ENCODE measurements at places on chromosomes 6 and 20.

DNA sequence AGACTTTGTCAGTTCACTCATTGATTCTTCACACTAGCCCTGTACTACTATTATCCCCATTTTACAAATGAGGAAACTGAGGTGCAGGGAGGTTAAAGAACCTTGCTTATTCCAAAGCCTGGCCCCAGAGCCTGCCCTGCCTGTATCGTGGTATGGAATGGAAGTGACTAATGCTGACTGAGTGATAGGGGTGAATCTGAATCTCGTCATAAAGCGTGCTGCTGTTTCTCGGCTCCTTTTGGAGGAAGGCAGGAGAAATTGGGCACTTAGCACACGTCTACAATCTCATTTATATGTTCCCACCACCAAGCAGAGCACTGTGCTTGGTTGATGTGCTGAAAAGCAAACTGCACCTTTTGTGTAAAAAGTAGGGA is 17.1 kb downstream of the GFRA4 start:
- DNase-seq, result no peak

- DNase-seq, result no peak
These were observed 1.6 kb upstream of the TCF21 start for GRCh38 chr6:133887156-133887879.

DNA sequence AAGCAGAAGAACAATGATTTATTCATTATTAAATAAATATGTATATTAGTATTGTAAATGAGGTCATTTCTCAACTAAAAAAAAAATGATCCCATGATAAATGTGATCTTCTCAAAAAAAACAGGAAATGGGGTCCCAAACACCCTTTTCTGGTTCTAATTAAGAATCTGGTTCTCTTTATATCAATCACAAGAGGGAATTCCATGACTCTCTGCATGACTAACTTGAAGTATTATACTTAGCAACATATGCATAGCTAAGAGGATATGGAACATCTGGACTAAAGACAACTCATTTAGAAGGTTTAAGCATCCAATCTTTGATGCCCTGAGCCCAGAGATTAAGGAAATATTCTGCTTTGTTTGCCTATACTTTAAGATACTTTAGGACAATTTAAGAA is 89.7 kb upstream of the EMILIN3 start:
- no peak for DNase-seq

- no peak for DNase-seq
These were observed 530.8 kb downstream of the BCKDHB start for GRCh38 chr6:80637312-80637711.

- DNase-seq, result no peak
These were observed 90.0 kb downstream of the PLG start for GRCh38 chr6:160791981-160792418.

- no peak for DNase-seq
These were observed 55.1 kb downstream of the KIAA0408 start for GRCh38 chr6:127404133-127404532.

GRCh38 chr20:25048519-25048952 is 9.4 kb downstream of the ACSS1 start:
- no peak for DNase-seq

DNA sequence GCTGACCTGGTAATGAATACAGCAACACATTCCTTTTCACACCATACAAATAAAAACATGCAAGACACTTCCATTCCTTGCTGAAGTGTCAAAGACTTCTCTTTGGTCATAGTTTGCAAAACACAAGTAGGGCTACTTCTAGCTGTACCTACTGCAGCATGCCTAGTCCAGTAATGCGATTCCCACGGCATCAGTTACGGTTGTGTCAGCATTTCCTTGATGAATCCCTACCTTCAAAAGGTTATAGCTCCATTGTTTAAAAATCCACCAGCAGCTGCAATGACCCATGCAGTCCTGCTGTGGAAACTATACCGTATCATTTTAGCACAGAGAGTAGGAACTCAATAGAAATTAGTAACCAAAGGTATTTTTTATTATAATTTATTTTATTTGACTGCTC is 1371.5 kb downstream of the EPHA7 start:
- no peak for DNase-seq

- DNase-seq, result no peak
These were observed 715 bp downstream of the SOX12 start for GRCh38 chr20:325889-326644.

- DNase-seq, result no peak
These were observed 21.4 kb upstream of the CITED2 start for GRCh38 chr6:139395891-139396301.

DNA sequence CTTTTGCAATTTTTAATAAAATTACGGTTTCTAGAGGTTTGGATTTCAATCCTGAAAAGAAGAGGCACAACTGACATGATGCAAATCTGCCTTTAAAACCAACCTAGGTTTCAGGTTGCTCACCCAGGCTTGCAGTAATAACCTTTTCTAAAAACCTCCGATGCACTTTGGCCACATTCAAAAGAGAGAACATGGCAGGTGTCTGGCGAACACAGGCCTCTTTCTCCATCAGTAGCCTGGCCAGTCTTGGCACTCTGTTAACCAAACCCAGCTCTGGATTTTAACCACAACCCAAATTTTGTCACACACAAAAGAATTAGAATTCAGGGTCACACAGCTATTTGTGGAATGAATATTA is 55.8 kb upstream of the MAFB start:
- DNase-seq, result no peak

- no peak for DNase-seq
These were observed 56.3 kb downstream of the FOXO3 start for GRCh38 chr6:108616973-108617372.

DNA sequence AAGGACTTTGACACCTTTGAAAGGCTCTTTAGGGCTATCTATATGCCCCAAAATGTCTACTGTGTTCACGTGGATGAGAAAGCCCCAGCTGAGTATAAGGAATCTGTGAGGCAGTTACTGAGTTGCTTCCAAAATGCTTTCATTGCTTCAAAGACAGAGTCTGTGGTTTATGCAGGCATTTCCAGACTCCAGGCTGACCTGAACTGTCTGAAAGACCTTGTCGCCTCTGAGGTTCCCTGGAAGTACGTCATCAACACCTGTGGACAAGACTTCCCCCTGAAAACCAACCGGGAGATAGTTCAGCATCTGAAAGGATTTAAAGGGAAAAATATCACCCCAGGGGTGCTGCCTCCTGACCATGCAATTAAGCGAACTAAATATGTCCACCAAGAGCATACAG is 65.2 kb downstream of the GCNT2 start:
- DNase-seq, result no peak

GRCh38 chr6:93213028-93213427 is 206.3 kb downstream of the EPHA7 start:
- DNase-seq, result no peak

GRCh38 chr6:12222405-12223366 is 67.5 kb upstream of the EDN1 start:
- DNase-seq, result no peak

DNA sequence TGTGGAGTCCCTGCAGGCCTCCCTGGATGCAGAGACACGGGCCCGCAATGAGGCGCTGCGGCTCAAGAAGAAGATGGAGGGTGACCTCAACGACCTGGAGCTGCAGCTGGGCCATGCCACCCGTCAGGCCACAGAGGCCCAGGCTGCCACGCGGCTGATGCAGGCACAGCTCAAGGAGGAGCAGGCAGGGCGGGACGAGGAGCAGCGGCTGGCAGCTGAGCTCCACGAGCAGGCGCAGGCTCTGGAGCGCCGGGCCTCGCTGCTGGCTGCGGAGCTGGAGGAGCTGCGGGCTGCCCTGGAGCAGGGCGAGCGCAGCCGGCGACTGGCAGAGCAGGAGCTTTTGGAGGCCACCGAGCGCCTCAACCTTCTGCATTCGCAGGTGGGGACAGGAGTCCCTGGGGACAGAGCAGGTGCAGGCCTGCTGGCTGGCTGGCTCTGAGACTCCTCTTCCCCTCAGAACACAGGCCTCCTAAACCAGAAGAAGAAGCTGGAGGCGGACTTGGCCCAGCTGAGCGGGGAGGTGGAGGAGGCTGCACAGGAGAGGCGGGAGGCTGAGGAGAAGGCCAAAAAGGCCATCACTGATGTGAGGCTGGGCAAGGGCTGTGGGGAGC is 44.7 kb downstream of the MYH7B start:
- no peak for DNase-seq

- no peak for DNase-seq
These were observed 79.9 kb downstream of the BMP6 start for GRCh38 chr6:7805850-7806214.

- no peak for DNase-seq
These were observed 23.9 kb upstream of the MOXD1 start for GRCh38 chr6:132425176-132425575.

GRCh38 chr6:95487817-95488216 is 89.5 kb upstream of the MANEA start:
- DNase-seq, result no peak

GRCh38 chr6:166206066-166206465 is 38.4 kb upstream of the TBXT start:
- DNase-seq, result no peak

DNA sequence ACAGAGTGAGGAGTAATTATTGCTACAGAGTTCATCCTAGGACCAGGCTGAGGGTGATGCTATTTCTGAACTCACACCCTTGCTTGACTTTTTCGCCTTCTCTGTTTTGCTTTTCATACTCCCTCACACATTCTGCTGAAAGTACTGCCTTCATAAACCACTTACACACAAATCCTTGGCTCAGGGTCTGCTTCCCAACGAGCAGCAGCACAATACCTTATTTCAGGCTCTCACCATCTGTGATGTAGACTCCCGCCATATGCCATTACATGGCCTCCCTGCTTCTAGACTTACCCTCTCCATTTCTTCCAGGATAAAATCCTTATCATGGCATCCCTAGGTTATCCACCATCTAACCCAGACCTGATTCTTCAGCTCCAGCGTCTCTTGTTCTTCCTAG is 321.3 kb upstream of the SPTLC3 start:
- DNase-seq, result no peak

DNA sequence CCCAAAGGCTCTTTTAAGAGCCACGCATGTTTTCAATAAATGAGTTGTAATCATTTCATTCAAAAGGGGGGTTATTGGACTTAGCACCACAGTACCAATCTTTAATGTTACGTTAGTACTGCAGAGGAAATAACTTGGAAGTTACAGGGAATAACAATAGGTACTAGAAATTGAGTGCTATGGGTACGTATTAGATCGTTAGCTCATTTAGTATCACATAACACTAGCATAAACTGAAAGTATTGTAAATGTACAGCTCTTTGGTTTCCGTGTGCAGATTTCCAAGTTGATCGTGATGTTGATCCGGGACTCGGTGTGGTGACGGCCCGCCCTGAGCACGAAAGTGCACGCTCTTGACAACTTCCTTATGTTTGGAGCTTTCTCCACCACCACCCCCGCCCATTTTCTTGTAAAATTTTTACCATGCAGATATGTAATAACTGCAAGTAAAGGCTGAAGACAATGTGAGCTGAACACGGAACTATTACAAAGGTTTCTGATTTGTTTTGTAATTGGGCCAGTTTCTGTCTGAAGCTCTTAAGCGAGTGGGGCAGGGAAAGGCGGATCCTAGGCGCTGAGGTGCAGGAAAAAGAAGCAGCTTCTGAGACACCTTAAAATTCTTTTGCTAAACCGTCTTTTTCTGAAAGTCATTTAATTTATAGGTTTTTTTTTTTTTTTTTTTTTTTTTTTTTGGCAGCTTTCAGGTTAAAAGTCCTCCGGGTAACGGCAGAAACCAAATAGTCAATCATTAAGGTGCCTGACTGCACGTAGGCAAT is 71.5 kb downstream of the HFE start:
- peak; percentile 59 for DNase-seq

- no peak for DNase-seq
These were observed 1.1 kb downstream of the ITCH start for GRCh38 chr20:34364223-34364506.

- no peak for DNase-seq
These were observed 25.7 kb downstream of the KCNG1 start for GRCh38 chr20:50996901-50997865.

- DNase-seq, result no peak
These were observed 2.8 kb upstream of the COL20A1 start for GRCh38 chr20:63290136-63290676.

DNA sequence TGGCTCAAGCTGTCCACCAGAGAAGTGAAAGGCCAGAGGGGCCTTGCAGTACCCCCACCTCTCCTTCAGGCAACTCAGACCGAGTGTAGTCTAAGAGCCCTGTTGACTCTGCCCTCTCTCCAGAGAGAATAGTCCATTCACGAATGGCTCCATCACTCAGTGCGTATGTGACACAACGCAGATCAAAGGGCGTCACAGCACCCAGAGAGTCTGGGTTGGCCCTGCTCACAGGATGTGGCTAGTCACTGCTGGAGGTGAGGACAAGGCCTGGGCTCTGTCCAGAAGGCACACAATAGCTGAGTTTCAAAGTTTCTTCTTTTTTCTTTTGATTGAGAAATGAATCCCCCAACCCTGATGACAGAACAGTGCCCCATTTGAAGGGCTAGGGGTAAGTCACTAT is 74.1 kb downstream of the TRMT11 start:
- DNase-seq, result no peak

DNA sequence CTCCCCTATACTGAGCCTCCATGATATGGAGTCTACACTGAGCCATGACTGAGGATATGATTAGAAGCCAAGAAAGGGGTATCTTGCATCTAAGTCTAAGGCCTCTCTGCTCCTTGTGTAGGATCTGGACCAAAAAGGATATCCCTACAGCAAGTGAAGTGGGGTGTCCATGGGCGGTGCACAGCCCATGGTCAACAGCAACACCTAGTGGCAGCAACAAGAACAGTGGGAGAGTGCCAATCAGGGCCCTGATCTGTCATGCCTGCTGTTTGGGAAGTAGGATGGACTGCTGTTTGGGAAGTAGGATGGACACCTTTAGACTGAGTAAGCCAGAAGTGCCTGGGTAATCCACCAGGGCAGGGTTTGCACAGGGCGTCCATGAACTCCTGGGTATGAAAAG is 22.4 kb downstream of the PTGIS start:
- DNase-seq, result no peak

- DNase-seq, result no peak
These were observed 39.8 kb upstream of the CDH22 start for GRCh38 chr20:46347841-46348803.

GRCh38 chr6:63446405-63446804 is 125.9 kb upstream of the LOC128125822 start:
- no peak for DNase-seq

- DNase-seq, result no peak
These were observed 553.7 kb upstream of the JARID2 start for GRCh38 chr6:14692208-14692607.

GRCh38 chr6:36413489-36414480 is 26.3 kb upstream of the ETV7 start:
- no peak for DNase-seq

DNA sequence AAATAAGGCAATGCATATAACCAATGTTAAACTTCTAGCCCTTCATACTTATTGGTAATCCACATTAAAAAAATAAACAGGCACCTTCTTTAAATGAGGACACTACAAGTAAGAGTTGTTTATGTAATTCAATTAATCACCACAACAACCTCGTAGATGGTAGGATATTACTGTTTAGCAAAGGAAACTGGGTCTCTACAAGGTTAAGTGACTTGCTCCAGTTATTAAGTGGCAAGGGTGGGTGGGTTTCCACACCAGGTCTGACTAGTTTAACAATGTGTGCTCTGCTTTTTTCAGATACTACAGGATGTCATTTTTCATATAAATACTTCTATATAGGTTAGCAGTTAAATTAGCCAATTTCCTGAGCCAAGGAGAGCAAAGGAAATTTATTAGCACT is 129.1 kb downstream of the MAN1A1 start:
- no peak for DNase-seq
